Muscle of arm (tissue), 14 donors: ENCODE measurements at places on chromosomes 1 and 21.

GRCh38 chr1:43554444-43554992, 23.8 kb downstream of the PTPRF start:
- DNase-seq: no peak

- no peak for DNase-seq
These were observed 240.4 kb downstream of the SDCCAG8 start for GRCh38 chr1:243496187-243496646.

DNA sequence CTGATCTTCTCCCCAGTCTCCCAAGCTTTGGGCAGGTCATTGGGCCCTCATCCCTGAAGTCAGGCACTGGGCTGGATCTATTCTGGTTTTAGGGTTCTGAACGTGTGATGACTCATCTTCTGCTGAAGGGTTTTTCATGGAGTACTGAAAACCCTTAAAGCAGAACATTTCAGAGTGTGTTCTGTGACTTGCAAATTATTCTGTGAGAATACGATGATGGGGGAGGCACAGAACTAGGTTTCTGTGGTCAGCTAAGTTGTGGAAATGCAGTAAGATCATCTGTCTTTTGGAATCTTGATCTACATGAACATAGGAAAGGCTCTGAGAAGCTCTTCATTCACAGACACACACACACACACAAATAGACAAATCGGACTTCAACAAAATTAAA, 46.2 kb downstream of the NAV1 start:
- DNase-seq: no peak

- no peak for DNase-seq
These were observed 987 bp downstream of the MED8 start for GRCh38 chr1:43388613-43389012.

- no peak for DNase-seq
These were observed 37.9 kb upstream of the PTPRF start for GRCh38 chr1:43492826-43493225.

DNA sequence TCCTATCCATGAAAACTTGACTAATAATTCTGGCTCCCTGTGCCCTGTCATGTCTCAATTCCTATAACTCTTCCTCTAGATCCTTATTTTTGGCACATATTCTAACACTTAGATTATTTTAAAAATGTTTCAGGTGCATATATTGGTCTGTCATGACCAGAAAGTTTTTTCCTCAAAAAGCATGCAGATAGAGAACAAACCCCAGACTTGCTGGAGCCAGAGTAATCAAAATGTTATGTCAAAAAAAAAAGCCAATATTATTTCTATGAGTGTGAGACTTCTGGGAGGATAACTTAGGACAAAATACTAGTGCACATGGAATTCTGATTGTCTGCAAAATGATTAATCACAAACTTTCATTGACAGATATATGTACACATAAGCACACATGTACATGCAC, 135.1 kb upstream of the MROH9 start:
- no peak for DNase-seq

DNA sequence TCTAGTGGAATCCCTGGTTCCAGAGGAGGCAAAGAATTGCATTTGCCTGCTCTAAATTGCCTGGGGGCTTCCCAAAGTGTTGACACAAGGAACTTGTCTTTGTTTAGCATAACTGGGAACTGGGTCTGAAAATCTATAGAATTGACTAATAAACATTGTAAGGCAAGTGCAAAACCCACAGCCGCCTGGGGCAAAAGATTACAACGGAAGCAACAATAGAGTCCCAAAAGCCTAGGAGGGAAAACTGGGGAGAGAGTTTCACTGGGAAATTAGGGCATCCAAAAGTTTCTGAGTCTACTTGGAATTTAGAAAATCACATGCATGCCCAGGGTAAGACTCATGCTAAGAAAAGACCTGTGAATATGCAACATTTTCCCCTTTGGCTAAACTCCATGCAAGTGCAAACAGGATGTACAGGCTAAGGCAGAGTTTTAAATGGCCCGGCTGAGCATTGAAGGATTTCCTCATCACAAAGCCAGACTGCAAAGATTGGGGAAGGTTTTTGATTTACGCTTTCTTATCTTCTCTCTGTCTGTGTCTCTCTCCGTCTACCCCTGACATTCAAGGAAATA, 725.3 kb upstream of the NCAM2 start:
- no peak for DNase-seq

- DNase-seq: no peak
These were observed 173.5 kb downstream of the DISC1 start for GRCh38 chr1:231800108-231800507.

GRCh38 chr1:52636721-52637695, 4.0 kb downstream of the SHISAL2A start:
- no peak for DNase-seq

- no peak for DNase-seq
These were observed 27.1 kb upstream of the CD34 start for GRCh38 chr1:207938016-207938415.

DNA sequence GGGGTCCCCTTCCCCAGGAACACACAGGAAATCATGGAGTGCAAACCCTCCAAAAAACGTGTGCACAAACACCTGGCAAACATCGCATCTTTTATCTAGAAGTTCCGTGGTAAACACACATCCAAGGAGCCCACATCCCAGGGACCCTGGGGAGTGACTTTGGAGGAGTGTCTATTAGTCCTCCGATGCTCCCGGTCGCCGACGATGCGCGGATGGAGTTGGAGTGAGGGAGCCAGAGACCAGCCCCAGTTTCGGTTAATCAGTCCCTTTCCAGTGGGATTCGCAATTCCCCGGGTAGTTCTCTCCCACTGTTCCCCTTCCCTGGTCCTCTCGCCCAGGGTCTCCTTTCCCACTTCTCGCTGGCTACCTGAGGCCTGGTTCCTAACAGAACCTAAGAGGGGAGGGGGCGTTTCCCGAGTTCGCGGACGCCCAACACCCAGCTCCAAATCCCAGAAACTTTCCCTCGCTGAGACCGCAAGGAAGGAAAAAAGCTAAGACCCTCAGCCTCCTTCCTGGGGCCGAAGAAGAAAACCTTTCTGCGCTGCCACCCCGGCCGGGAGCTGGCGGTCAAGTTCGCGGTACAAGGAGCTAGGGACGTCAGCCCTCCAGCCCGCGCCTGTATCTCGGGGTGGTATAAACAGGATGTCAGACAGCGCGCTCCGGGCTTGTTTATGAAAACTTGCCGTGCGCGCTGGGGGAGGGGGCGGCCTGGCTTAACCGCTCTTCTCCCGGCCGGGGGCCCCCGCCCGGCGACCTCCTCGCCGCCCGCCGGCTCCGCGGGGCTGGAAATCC, 787 bp downstream of the JAK1 start:
- peak; percentile 72 for DNase-seq

GRCh38 chr1:40709100-40709801, 17.7 kb downstream of the NFYC start:
- DNase-seq: peak; percentile 91

DNA sequence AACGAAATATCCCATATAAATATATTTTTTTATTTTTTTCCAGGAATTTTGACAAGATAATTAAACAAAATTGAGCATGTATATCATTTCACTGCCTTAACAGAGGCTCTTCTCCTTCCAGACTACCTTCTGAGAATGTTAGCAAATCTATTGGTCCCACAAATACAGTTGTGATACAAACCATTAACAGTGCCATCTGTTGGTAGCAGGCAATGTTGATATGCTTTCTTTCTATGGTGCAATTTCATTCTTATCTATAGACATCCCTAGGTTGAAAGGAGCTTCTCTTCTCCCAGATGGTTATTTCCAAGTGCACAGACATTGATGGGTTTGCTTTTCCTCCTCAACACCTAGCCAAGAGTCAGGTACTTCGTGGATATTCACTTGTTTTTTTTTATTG, 303.6 kb downstream of the USH2A start:
- no peak for DNase-seq

DNA sequence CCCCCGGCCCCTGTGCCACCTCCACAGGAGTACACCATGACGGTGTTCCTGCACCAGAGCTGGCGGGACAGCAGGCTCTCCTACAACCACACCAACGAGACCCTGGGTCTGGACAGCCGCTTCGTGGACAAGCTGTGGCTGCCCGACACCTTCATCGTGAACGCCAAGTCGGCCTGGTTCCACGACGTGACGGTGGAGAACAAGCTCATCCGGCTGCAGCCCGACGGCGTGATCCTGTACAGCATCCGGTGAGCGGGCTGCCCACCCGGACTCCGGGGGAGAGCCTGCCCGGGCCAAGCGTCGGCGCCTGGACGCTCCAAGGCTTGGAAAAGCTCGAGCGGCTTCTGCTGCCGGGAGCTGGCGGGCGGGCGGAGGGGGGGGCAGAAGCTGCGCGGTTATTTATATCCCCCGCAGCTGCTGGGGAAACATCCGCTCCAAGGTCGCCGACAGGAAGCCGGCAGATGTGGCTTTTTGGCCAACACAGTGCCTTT, 6.4 kb downstream of the GABRD start:
- peak; percentile 56 for DNase-seq

DNA sequence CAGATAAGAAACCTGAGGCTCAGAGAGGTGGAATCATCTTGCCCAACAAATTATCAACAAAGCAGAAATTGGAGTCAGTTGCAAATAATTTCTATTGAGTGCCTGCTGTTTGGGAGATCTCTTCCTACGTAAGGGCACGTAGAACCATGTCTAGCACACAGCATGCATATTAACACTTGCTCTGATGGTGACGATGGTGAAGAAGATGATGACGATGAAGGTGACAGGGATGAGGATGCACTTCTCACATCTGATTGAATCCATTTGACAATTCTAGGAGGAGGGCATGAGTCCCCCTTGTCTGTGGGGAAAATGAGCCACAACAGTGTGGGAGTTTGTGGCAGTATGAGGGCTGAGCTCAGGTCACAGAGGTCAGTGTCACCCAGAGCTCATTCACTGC, 183.6 kb downstream of the HIVEP3 start:
- DNase-seq: no peak

DNA sequence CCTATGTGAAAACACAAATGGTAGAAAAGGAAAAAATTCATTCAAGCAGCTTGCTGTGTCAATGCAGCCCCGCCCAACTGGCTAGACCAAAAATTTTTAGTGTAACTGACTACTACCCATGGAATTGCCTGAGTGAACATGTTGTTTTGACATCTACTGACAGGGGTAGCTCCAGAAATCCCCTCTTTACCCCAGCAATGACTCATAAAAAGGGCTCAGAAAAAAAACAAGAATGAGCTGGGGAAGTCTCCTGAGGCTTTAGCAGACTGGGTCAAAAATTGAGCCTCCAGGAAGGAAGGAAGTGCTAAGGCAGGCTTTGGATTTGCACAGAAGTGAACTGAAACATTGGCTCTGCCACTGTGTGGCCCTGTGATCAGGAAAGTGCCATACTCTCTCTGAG, 24.4 kb upstream of the FGGY start:
- DNase-seq: no peak

DNA sequence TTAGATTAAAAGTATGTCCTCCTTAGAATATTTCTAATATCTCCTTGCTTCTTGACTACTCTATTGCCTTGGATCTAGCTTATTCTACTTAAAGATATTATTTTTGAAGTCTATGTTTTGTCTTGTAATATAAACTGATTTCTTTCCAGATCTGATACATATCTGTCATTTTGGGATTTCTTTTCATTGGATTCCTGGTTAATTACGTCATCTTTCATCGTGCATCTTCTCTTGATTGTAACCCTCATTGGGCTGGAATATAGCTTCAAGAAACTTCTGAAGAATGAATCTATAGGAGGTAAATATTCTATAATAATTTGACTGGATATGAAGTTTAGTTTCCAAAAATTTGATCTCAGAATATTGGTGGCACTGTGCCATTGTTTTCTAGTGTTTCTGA, 12.1 kb downstream of the NTMT2 start:
- no peak for DNase-seq

- peak; percentile 18 for DNase-seq
These were observed 10.2 kb upstream of the CREG1 start for GRCh38 chr1:167563579-167564246.

- no peak for DNase-seq
These were observed 31.1 kb downstream of the OTUD7B start for GRCh38 chr1:149979245-149979971.

DNA sequence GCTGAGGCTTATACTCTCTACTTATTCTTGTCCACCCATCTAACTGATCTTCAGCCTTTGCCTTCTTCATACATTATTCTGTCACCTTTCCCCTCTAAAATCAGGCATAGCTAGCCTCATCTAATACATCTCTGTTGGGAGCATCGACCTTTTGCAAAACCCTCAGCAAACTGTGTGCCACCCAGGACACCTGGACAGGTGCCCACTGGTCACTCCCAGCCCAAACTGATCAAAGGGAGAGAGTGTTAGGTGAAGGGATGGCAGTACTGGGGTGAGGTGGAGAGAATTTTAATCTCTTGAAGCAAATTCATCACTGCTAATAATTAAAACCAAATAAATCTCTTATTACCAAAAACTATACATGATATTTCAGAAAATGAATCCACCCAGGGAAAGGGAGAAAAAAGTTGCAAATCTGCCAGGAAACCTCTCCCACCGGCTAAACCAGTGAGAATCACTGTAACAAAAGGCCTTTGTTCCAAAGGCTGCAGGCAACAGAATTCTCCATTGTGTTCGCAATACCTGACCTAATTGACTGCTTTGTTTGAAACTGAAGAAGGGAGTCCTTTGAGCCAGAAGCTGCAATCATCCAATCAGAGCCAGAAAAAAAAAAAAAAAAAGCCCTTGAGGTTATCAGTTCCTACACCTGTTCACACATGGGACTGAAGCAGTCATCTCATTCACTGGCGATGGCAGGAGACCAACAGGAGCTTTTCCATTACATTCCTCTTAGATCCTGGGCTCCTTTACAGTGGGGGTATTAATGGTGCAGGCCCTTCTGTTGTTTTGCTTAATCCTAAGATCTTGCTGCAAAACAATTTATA, 172.6 kb downstream of the APP start:
- no peak for DNase-seq

DNA sequence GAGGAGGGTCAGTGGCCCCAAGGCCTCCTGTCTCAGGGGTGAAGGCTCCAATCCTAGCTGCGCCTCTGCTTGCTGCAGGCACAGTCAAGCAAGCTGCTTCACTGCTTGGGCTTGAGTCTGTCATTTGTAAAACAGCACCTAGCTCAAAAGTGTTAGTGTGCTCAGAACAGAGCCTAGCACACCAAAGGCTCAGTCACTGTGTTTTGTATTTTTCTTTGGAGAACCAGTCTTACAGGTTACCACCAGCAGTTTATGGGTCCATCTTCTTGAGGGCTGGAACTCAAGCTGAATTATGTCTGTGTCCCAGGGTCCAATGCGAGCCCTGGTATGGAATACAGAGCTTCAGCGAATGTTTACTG, 113.6 kb downstream of the DMRTB1 start:
- DNase-seq: no peak

DNA sequence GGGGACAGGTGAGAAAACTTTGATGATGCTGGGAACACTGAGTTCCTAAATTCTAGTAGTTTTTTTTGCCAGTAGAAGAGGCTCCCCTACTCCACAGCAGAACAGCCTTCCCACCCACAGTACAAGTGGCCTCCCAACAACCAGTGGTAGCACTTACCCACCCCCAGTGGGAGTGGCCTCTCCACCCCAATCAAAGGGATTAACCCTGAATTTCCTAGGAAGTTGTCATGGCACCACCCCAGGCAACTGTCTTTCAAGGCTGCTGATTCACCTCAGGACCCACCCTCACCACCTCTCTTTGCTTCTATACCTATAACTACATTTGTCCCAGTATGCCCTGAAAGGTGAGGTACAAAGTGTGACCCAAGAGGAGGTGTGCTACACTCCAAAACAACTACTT, 81.4 kb upstream of the PRDX6 start:
- DNase-seq: no peak

GRCh38 chr1:212256369-212256768, 28.8 kb upstream of the PPP2R5A start:
- DNase-seq: no peak
